Activated naive CD8-positive, alpha-beta T cell treated with anti-CD3 and anti-CD28 coated beads, Interleukin-2, amount 10 ng/mL, durations not matched to agents 7 days and 5 days (primary cell): ENCODE measurements at places on chromosomes 1 and 21.
A peak's percentile ranks its signal among the peaks of the same experiment; 100 is the strongest.

- no peak for DNase-seq
These were observed 15.2 kb downstream of the RIPK4 start for GRCh38 chr21:41751611-41752011.

DNA sequence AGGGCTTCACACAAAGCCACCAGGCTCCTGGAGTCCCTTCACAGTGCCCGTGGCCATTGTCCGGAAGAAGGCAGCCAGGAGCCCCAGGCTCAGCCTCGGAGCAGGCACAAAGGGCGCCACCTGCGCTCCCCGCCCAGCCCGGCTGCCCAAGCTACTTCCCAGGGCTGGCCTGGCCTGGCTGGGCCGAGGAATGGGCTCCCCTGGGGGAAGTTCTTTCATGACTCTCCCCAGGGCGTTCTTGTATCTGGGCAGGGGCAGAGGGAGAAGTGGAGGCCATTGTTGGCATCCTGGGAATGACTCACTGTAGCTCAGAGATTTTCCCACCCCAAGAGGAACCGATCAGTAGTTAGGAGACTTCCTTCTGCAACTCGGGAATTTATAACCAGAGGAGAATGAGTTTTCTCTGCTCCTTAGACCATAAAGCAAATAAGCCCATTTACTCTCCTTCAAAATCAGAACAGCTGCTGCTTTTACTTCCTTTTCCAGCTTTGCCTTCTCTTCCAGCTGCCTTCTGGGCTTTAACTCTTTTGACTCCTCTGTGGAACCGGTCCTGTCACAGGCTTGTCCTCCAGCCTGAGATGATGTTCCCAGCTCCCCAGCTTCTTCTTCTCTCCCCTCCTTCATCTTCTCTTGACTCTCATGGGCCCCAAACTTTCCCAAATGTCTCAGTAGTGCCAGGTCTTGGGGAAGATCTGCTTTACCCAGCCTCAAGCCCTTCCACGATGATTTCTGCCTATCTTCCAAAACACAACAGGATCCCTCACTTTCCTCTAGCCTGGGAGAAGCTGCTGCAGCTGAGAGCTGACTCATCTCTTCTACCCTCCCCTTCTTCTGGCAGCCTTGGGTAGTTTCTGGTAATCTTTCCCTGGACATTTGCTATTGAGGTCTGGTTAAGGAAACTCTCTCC lies 118.7 kb upstream of the CD34 start:
- DNase-seq: no peak

GRCh38 chr1:218939095-218939494 lies 234.6 kb upstream of the LYPLAL1 start:
- no peak for DNase-seq

DNA sequence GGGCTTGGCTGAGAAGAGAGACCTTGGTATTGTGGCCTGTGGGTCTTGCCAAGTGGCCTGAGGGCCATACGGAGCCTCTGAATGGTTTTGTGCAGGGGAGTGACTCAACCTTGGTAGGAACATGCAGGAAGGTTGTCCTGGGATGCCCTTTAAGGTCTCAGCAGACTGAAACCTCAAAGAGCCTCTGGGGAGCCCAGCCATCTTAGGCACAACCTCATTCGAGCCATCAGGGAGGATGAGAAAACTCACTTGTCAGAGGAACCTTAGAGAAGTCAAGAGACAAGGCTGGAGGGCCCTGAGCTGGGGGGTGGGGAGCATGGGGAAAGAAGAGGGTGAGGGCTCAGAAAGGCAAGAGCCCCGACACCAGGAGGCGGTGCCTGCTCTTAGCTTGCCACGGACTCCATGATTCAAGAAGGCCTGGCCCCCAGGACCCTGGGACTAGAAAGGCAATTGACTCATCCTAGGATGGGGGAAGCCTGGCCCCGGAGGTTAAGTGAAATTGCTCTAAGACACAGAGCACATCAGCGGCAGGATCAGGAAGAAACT lies 13.0 kb downstream of the IFI6 start:
- peak; percentile 49 for DNase-seq
